Hair follicular keratinocyte (primary cell): ENCODE measurements at places on chromosomes 13 and 19. TPM values are rescaled to one million over a fixed set of nuclear protein-coding genes. Genes with fewer than 3 reads are reported as not detected.

CGB8 gene
- total RNA-seq: not detected in 2 replicates

TBC1D4 gene
- 9.1 and 10.4 TPM in 2 replicates for total RNA-seq

EEF1AKMT1 gene
- 11.2 and 12.3 TPM in 2 replicates for total RNA-seq

CARM1 gene
- total RNA-seq: 31.1 and 33.9 TPM in 2 replicates

SELENOW gene
- total RNA-seq: 636 and 696 TPM in 2 replicates

SLAIN1 gene
- total RNA-seq: 0.08 TPM in 1 of 2 replicates, not detected in the other

PHF11 gene
- 14.0 and 16.3 TPM in 2 replicates for total RNA-seq

ZNF610 gene
- 0.70 and 2.6 TPM in 2 replicates for total RNA-seq

PSPN gene
- 0.34 and 0.62 TPM in 2 replicates for total RNA-seq

SMIM7 gene
- 81.6 and 105 TPM in 2 replicates for total RNA-seq

PSG1 gene
- not detected in 2 replicates for total RNA-seq
